ENCODE measurements at places on chromosomes 4 and X.

DNA sequence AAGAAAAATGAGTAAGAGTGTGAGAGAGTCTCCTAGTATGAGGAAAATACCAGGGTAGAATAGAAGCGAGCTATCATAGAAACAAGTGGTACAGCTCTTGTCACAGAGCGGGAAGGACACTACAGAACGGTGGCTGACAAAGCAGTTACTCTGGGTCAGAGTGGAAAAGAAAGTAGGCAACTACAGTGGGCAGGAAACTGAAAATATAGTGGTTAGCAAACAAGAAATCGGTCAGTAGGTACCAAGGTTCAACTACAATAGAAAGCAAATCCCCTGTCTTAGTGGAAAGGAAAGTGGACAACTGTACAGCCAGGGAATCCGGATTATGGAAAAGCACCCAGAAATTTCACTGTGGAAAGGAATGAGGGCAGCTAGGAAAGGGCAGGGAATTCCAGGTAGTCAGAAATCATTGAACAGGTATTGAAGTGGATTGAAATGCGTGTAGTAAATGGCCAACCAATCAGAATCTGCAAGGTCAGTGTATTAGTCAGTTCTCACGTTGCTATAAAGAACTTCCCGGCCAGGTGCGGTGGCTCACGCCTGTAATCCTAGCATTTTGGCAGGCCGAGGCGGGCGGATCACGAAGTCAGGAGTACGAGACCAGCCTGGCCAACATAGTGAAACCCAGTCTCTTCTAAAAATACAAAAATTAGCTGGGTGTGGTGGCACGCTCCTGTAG lies 219.6 kb upstream of the DIAPH2 start:
- no peak for DNase-seq

GRCh38 chr4:54233277-54233696 lies 4.2 kb downstream of the PDGFRA start:
- DNase-seq = no peak

DNA sequence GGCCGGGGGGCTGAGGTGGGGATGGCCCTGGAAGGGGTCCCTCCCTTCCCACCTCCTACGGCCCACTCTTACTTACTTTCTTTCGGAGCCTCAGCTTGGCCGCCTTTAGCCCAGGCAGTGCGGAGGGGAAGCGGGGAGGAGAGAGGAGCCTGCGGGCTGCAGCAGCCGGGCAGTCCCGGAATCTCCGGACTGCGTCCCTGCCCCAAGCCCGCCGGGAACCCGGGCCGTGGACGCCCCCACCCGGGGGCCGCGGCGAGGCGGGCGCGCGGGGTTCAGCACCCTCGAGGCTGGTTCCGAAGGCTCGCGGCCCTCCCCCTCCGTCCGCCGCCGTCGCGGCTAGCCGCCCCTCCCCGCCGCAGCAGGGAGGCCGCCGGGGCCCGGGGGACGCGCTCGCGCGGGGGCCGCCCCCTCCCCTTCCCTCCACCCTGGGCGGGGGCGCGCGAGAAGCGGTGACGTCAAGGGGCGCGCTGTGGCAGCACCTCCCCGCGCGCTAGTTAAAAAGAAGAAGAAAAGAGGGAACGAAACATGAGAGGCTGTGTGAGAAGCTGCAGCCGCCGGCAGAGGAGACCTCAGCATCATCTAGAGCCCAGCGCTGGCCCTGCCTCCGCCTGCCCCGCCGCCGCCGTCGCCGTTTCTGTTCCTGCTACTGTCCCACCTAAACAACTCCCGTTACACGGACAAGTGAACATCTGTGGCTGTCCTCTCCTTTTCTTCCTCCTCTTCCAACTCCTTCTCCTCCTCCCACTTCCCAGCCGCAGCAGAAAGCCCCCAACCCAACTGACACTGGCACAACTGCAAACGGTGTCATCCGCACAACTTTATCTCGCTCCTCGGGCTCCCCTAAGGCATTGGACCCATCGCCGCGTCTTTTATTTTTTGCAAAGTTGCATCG lies at the start of gene HHIP:
Gene HHIP, plus strand, starts transcription at position 526 of the 892 bp plus-strand sequence. CDS start 520 bp downstream, outside the sequence.
- no peak for DNase-seq

GRCh38 chrX:74925225-74926088 lies at the start of gene NEXMIF:
NEXMIF (minus strand) TSS chrX:74925452.
- DNase-seq = no peak

DNA sequence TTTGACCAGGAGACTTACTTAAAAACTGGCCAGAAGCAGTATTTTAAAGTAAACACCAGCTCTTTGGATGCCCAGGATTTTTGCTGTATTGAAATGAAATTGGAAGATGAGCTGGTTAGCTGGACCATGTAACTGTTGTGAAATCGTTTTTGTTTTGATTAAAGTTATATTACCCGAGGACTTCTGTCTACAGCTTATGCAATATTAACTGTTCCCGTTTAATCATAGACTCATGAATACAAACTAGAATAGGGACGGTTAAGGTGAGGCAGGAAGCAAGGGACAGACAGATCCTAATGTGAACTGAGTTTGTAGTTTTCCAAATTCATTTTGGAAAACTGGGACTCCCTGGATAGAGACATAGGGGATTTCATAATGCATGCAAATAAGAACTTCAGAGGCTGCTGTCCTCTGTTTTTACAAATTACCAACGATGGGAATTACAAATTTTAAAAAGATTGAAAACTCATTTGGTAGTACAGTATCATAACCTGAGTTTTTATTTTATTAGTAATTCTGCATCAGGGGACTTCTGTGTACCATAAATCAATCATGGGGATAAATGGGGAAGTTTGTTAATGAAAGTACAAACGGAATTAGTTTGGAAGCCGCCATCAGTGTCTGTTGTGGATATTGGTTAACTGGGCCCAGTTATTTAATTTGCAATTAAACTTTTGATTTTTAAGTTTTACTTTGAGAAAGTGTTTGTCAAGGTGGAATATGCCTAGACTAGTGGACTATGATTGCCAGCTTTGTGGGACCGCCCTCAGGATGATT lies 304.4 kb downstream of the AFF2 start:
- DNase-seq = no peak

DNA sequence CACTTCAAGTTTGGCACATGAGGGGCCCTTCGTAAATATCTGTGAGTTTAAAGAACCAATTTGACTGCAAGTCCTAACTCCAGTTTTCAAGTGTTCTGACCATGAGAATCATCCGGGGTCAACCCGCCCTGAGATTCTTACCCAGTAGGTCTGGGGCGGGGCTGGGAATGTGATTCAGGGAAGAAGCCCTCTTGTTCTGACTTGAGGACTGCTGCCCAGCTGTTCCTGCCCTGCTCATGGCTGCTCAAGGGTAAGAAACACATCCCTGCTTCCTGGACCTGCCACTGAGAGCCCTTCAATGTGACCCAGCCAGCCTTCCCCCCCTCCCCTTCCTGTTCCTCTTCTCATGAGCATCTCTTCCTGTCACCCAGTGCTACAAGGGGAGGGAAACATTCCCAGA lies 92.7 kb upstream of the PGRMC2 start:
- DNase-seq = no peak

DNA sequence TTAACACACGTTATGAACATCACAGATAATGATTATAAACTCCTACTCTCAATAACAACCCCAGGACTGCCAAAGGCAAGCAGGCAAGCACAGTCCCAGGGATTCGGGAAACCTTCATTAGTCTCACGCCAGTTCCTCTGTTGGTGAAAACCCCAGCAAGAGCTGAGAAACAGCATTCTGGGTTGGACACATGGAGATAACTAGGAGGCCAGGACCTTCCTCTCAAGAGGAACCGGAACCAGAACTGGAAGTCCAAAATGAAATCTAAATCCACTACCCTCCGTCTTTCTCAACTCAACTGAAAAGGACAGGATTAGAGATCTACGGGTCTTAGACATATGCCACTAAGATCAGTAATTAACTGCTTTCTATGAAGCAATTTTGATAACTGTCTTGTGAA lies 3.8 kb downstream of the VEGFC start:
- no peak for DNase-seq

DNA sequence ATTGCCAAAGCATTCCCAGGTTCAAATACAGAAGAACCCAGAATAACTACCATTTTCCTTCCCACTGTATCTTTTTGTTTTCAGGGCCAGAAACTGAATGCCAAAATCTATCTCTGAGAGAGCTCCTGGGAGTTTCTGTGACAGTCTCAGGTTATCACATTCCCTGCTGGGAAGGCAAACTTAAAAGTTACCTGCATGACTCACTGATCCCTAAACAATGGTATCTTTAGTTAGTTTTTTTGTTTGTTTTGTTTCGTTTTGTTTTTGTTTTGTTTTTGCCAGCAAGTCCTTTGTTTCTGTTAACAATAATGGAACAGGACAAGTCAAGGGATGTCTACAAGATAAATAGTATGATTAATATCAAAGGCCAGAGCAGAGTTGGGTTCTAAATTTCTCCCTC lies 34.3 kb downstream of the PAPSS1 start:
- DNase-seq = no peak

DNA sequence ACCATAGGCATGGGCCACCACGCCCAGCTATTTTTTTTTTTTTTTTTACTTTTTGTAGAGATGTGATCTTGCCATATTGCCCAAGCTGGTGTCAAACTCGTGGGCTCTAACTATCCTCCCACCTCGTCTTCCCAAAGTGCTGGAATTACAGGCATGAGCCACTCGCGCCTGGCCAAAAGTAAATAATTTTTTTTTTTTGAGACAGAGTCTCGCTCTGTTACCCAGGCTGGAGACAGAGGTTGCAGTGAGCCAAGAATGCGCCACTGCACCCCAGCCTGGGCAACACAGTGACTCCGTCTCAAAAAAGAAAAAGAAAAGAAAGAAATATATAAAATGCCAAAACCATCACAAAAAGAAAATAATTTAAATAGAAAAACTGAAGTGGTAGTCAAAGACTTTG lies 18.4 kb upstream of the OPHN1 start:
- DNase-seq = no peak

DNA sequence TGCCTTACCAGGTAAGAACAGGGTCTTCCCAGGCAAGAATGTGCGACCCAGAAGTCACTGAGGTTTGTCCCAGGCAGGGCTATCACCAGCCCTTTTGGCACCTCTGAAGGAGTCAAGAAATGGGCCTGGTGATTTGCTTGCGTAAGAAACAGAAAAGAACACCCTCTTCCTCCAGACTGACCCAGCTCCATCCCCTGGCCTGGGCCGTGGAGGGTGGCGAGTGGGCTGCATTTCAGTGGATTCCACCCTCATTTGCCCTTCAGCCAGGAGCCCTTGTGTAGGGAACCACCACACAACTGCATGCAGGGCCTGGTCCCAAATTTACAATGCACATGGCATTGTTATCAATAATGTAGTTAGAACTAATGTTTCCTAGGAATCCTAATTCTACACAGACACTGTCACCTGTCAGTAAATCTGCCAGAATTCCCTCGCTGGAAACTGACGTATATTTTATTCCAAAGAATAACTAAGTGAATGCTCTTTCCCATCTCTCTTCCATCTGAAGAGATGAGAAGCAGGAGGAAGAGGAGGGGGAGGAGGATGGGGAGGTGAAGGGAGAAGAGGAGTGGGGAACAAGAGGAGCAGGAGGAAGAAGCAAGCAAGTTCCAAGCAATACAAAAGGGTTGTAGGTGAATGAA lies 46.6 kb downstream of the TSPAN5 start:
- DNase-seq = no peak

DNA sequence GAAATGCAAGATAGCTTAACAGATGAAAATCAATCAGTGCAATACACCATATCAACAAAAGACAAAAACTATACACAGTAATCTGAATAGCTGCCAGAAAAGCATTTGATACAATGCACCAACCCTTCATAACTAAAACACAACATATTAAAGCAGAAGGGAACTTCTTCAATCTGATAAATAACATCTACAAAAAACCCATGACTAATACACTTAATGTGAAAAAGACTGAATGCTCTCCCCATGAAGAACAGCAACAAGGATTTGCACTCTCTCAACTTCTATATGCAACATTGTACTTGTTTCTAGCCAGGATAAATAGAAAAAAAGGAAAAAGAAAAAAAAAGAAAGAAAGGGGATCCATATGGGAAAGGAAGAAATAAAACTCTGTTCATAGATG lies 139.7 kb downstream of the RBM47 start:
- no peak for DNase-seq

GRCh38 chr4:183716302-183716701 lies 57.2 kb downstream of the TRAPPC11 start:
- DNase-seq = no peak

GRCh38 chr4:42490015-42490414 lies 92.7 kb downstream of the SHISA3 start:
- no peak for DNase-seq

GRCh38 chr4:166042510-166043055 lies 169.5 kb downstream of the TLL1 start:
- no peak for DNase-seq

DNA sequence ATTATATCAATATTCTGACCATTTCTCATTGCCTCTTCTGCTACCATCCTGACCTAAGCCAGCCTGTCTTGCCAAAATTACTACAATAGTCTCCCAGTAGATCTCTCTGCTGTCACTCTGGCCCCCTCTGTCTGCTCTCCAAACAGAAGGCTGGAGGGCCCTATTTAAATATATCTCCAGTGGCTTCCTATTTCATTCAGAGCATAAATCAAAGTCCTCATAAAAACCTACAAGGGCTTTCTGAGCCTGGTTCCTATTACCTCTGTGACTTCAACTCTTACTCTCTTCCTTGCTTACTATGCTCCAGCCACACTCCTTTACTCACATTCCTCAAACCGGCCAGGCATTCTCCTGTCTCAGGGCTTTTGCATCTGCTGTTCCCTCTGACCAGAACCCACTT lies 19.0 kb downstream of the IGSF1 start:
- DNase-seq = no peak

- no peak for DNase-seq
Observed at GRCh38 chr4:88761861-88762523, 64.4 kb upstream of the NAP1L5 start.

DNA sequence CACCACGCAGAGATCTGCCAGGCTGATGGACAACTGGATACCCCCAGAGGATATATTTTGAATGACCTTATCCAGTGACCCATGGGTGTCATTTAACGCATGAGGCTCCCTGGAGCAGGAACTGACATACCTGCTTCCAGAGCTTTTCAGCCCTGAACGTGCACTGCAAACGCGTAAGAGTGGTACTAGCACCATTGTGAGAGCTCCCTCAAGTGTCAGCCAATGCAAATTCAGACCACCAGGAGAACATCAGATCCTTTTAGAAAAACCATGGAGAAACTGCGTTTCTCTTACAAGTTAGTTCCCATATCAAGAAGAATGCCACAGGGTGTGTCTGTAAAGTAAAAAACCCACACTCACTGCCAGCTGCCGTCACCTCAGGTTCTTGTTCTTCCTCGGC lies 7.3 kb downstream of the TREX2 start:
- DNase-seq = no peak

- DNase-seq = no peak
Observed at GRCh38 chrX:45324941-45325340, 124.3 kb upstream of the DIPK2B start.

DNA sequence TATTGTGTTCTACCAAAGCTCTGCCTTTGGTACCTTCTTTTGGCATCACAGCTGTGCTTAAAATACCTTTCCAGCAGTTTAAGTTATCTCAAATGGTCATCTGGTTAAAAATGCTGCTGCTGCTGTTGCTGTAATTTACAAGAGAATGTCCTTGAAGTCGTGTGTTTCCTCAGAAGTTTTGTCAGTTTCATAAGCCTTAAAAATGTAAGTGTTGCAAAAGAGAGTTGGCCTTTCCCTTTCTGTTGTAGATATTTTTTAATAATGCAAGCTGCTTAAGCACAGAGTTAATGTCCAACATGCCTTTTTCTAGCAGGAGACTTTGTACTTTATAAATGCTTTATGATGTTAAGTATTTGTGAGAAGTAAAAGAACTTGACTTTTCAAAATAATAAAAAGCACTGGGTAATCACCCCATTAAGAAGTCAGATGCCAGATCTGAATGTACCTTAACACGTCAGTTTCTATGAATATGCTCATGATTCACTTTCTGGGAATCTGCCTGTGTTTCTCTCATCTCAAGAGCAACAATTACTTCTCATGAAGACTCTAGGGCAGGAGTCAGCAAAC lies 35.3 kb upstream of the TENM3 start:
- DNase-seq = peak; percentile 77

- no peak for DNase-seq
Observed at GRCh38 chrX:27444093-27444908, 18.8 kb downstream of the PPP4R3C start.

Data from BJ (cell line).